ENCODE measurements at places on chromosomes 2 and 18. TPM values are rescaled to one million over a fixed set of nuclear protein-coding genes. Genes with fewer than 3 reads are reported as not detected.

GRCh38 chr18:58021504-58021903 lies 22.5 kb upstream of the NEDD4L start:
- H3K36me3 ChIP-seq, result no peaks in the 10 kb centered on the region
- H3K27ac ChIP-seq, result no peak overlapping the region
- DNase-seq, result no peak
- peaks cover 3% of the 10 kb centered on the region for H3K27me3 ChIP-seq

- H3K27ac ChIP-seq, result no peak overlapping the region
- H3K36me3 ChIP-seq, result no peaks in the 10 kb centered on the region
- H3K27me3 ChIP-seq, result peaks cover 12% of the 10 kb centered on the region
- DNase-seq, result no peak
Measured at GRCh38 chr2:133936601-133937000, 317.3 kb upstream of the MGAT5 start.

GRCh38 chr2:237276716-237277490 lies 137.1 kb downstream of the COL6A3 start:
- H3K4me1 ChIP-seq, result no peaks in the 10 kb centered on the region
- H3K27me3 ChIP-seq, result peaks cover 13% of the 10 kb centered on the region
- no peak overlapping the region for H3K4me3 ChIP-seq
- no peaks in the 10 kb centered on the region for H3K36me3 ChIP-seq
- H3K27ac ChIP-seq, result no peak overlapping the region

DNA sequence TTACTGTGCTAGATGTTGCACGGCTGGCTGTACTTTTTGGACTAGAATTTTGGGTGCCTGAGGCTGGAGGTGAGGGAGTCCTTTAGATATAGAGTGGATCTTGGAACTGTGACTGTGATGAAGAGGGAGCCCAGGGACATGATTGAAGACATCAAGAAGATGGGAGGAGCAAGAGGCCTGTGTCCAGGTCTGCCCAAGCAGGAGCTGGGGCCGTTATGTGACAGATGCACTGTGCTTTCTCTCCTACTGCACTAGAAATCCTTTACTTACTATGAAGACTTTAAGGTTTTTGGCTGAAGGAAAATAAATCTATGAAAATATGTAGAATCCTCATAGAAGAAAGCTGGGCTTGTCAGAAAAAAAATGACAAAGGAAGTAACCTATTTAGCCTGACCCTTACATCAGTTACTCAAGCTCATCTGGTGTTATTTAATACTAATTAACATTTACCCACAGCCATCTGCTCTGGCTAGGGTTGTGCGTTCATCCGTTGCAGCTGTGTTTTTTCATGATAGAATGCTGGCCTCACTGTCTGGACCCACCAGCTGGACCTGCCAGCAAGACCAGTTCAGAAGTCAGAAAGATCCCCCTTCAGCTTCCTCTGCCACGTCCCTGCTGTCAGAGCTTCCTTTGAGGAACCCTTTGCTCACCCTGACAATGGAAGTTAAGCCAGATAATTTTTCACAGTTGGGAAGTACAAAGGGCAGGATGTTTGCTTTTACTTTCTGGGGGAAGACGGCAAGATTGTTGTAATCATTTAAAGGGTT lies 16.7 kb downstream of the TSN start:
- no peak overlapping the region for H3K4me3 ChIP-seq
- no peaks in the 10 kb centered on the region for H3K27me3 ChIP-seq
- DNase-seq, result no peak
- no peaks in the 10 kb centered on the region for H3K4me1 ChIP-seq
- H3K36me3 ChIP-seq, result peaks cover 12% of the 10 kb centered on the region

- no peaks in the 10 kb centered on the region for H3K27me3 ChIP-seq
- peaks cover 28% of the 10 kb centered on the region for H3K4me1 ChIP-seq
- no peak for DNase-seq
- no peak overlapping the region for H3K27ac ChIP-seq
- peaks cover 6% of the 10 kb centered on the region for H3K36me3 ChIP-seq
Measured at GRCh38 chr2:43387092-43388062, 161.0 kb upstream of the ZFP36L2 start.

SERPINB4 gene
- not detected for total RNA-seq

- H3K27ac ChIP-seq, result no peak overlapping the region
- no peak for DNase-seq
- H3K4me3 ChIP-seq, result no peak overlapping the region
- no peaks in the 10 kb centered on the region for H3K36me3 ChIP-seq
- peaks cover 5% of the 10 kb centered on the region for H3K4me1 ChIP-seq
- H3K27me3 ChIP-seq, result peaks cover 46% of the 10 kb centered on the region
Measured at GRCh38 chr2:219624565-219624964, 2.9 kb upstream of the SLC4A3 start.

GRCh38 chr2:241545523-241546473 lies 12.7 kb upstream of the BOK start:
- H3K36me3 ChIP-seq, result no peaks in the 10 kb centered on the region
- no peak overlapping the region for H3K4me3 ChIP-seq
- no peak for DNase-seq
- no peaks in the 10 kb centered on the region for H3K4me1 ChIP-seq

DNA sequence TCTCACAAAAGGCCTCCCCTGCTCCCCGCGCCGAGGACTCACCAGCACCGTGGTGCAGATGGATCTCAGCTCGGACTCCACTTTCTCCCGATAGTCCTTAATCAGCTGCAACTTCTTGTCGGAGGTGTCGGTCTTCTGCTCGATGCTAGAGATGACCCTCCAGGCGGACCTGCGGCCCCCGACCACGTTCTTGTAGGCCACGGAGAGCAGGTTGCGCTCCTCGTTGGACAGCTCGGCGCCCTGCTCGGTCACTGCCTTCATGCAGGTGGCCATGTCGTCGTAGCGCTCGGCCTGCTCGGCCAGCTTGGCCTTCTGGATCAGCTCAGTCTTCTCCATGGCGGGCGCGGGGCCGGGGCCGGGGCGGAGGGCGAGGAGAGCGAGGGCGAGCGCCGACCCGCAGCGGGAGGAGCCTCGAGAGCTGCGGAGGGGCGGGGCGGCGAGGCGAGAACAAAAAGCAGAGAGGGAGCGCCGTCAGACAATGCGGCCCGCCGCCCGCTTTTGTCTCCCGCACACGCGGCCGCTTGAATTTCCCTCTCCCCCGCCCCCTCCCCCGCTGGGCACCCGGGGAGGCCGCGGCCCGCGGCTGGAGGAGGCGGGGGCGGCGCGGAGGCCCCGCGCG lies 571 bp downstream of the YWHAQ start:
- peak overlapping the region; percentile 92 for H3K27ac ChIP-seq
- H3K36me3 ChIP-seq, result peaks cover 51% of the 10 kb centered on the region
- H3K4me1 ChIP-seq, result peaks cover 52% of the 10 kb centered on the region
- H3K4me3 ChIP-seq, result peak overlapping the region; percentile 97
- H3K27me3 ChIP-seq, result peaks cover 23% of the 10 kb centered on the region
- DNase-seq, result peak; percentile 81

- H3K4me3 ChIP-seq, result no peak overlapping the region
- no peaks in the 10 kb centered on the region for H3K27me3 ChIP-seq
- DNase-seq, result no peak
- no peaks in the 10 kb centered on the region for H3K36me3 ChIP-seq
Measured at GRCh38 chr2:221779614-221780067, 207.5 kb upstream of the EPHA4 start.

- H3K4me1 ChIP-seq, result no peaks in the 10 kb centered on the region
- H3K4me3 ChIP-seq, result no peak overlapping the region
- H3K27ac ChIP-seq, result no peak overlapping the region
- peaks cover 24% of the 10 kb centered on the region for H3K27me3 ChIP-seq
- no peak for DNase-seq
Measured at GRCh38 chr2:118761771-118762170, 85.7 kb downstream of the EN1 start.

GRCh38 chr18:12998332-12999060 lies 7.3 kb downstream of the CEP192 start:
- no peak overlapping the region for H3K4me3 ChIP-seq
- DNase-seq, result no peak
- H3K27me3 ChIP-seq, result no peaks in the 10 kb centered on the region
- peaks cover 9% of the 10 kb centered on the region for H3K36me3 ChIP-seq

DNA sequence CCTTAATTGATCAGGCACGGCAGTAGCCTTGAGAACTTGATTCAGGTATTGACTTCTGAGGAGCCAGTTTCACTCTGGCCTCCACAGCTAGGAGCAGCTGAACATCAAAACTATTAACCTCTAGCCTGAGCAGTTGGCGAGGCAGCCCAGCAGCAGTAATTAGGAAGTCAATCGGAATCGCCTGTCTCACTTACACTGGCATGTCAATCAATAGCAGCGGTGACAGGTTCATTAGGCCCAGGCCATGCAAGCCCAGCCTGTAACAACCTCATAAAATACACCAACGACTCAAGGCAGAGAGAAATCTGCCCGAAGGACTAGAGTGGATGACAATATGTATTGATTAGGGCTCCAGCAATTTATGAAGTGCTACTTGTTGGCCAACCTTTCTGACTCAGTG lies 255.4 kb upstream of the SKOR2 start:
- no peak overlapping the region for H3K27ac ChIP-seq
- no peaks in the 10 kb centered on the region for H3K36me3 ChIP-seq
- no peaks in the 10 kb centered on the region for H3K4me1 ChIP-seq
- no peak overlapping the region for H3K4me3 ChIP-seq
- no peaks in the 10 kb centered on the region for H3K27me3 ChIP-seq
- no peak for DNase-seq

DNA sequence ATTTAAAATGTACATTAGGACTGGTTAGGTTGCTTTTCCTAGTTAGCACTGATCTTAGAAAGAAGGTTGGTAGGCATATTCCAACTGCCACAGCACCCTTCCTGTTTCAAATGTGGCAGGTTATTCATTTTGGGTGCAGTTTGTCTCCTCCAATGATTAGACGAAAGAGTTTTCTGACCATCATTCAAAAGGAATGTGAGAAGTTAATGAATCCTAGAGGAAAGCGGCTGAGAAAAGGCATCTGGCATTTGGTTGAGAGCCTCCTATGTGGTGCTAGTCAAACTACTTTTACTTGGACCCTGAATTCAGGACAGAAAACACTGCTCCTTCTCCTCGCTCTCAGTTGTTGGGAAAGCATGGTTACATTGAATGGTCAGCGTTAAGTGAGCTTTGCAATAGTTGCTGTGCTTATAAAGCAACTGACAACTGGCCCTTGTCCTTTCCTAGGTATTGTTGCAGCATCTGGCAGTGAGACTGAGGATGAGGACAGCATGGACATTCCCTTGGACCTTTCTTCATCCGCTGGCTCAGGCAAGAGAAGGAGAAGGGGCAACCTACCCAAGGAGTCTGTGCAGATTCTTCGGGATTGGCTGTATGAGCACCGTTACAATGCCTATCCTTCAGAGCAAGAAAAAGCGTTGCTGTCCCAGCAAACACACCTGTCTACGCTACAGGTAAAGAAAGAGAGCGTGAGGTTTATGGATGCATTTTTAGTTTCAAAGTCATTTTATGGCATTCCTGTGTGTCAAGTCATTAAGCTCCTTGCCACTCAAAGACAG lies 6.1 kb downstream of the TGIF1 start:
- H3K4me3 ChIP-seq, result no peak overlapping the region
- H3K4me1 ChIP-seq, result peaks cover 50% of the 10 kb centered on the region
- no peaks in the 10 kb centered on the region for H3K27me3 ChIP-seq
- DNase-seq, result no peak
- no peak overlapping the region for H3K27ac ChIP-seq

DNA sequence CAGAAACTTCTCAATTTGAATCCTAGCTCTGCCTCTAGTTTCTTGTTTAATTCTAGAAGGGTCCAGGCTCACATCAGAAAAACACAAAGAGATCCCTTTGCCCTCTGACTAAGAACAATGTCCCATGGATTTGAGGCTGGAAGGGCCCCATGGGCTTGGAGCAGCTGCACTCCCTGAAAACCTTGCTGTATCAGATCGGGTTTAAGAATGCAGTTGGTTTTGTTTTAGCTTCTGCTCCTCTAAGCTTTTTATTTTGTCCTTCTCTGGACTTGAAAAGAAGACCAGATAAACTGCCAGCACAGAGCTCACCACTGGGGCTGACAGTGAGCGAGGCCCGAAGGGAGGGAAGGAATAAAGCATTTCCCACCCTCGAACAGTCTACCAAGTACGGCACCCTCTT lies 69.2 kb upstream of the WIPF1 start:
- H3K27ac ChIP-seq, result no peak overlapping the region
- H3K4me3 ChIP-seq, result no peak overlapping the region
- peaks cover 16% of the 10 kb centered on the region for H3K4me1 ChIP-seq
- no peaks in the 10 kb centered on the region for H3K27me3 ChIP-seq

GRCh38 chr2:198314559-198315153 lies 510.3 kb downstream of the PLCL1 start:
- peak; percentile 39 for DNase-seq
- no peak overlapping the region for H3K27ac ChIP-seq
- H3K4me1 ChIP-seq, result no peaks in the 10 kb centered on the region
- peaks cover 46% of the 10 kb centered on the region for H3K27me3 ChIP-seq
- no peaks in the 10 kb centered on the region for H3K36me3 ChIP-seq

TMEM163 gene
- 0.23 TPM for total RNA-seq

DNA sequence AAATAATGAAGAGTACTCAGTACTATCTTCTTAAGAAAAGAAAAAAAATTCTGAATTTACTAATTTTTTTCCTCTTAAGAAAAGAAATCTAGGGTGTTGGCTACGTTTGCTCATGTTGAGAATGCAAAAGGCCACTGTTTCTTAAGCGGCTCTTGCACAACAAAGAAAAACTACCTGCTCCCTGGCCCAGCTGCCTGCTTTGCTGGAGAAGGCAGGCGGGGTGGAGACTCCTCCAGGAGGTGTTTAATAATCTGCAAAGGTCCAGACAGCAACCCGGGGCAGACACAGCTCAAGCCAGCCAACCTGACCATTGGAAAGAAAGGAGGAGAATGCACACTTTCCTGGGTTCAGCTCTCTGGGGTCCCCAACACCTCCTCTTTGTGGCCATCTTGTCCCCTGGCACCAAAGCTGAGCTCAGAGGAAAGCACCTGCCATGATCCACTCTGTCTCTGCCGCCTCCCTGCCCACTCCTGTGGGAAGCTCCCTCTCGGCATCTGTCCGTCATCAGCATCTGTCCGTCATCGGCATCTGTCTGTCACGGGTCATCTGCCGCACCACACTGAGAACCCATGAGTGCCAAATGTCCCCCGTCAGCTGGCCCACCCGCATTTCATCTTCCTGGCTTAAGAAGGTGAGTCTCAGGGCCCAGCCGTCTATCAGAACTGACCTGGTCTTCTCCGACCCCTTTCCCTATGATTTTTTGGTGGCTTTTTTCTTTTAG lies 11.9 kb downstream of the ZNF516 start:
- H3K27me3 ChIP-seq, result peaks cover 8% of the 10 kb centered on the region
- DNase-seq, result no peak
- H3K27ac ChIP-seq, result no peak overlapping the region
- no peaks in the 10 kb centered on the region for H3K36me3 ChIP-seq

DNA sequence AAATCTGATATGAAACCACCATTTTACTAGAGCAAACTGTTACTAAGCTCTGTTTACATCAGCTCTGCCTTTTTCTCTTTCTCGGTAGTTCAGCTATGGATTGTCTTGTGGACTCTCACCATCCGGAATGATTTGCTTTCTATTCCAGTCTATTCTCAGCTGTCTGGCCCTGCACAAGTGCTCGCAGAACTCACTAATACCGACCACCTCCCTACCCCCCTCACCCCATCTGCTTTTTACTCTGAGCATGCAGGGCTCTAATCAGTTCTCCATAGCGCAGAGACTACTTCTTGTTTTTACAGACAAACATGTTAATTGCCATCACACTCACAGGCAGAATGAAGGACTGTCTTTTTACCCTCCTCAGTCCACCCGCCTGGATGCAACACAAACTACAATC lies 180.7 kb upstream of the POU3F3 start:
- no peak overlapping the region for H3K27ac ChIP-seq
- no peaks in the 10 kb centered on the region for H3K4me1 ChIP-seq
- no peak overlapping the region for H3K4me3 ChIP-seq
- no peaks in the 10 kb centered on the region for H3K36me3 ChIP-seq

- no peaks in the 10 kb centered on the region for H3K27me3 ChIP-seq
- H3K27ac ChIP-seq, result no peak overlapping the region
- no peak overlapping the region for H3K4me3 ChIP-seq
- no peak for DNase-seq
- peaks cover 36% of the 10 kb centered on the region for H3K4me1 ChIP-seq
- no peaks in the 10 kb centered on the region for H3K36me3 ChIP-seq
Measured at GRCh38 chr2:168434146-168434545, 21.9 kb upstream of the CERS6 start.
